Activated gamma-delta T cell treated with Interleukin-2 at 50 U/mL for 16 hours (primary cell): ENCODE measurements at places on chromosomes 11 and 22.

- no peak for DNase-seq
Measured at GRCh38 chr11:63012430-63012829, 3.2 kb downstream of the SLC22A8 start.

GRCh38 chr22:33707581-33707980 lies 212.7 kb downstream of the LARGE1 start:
- DNase-seq: no peak

GRCh38 chr11:2428322-2428795 lies 16.0 kb downstream of the TRPM5 start:
- peak; percentile 88 for DNase-seq

DNA sequence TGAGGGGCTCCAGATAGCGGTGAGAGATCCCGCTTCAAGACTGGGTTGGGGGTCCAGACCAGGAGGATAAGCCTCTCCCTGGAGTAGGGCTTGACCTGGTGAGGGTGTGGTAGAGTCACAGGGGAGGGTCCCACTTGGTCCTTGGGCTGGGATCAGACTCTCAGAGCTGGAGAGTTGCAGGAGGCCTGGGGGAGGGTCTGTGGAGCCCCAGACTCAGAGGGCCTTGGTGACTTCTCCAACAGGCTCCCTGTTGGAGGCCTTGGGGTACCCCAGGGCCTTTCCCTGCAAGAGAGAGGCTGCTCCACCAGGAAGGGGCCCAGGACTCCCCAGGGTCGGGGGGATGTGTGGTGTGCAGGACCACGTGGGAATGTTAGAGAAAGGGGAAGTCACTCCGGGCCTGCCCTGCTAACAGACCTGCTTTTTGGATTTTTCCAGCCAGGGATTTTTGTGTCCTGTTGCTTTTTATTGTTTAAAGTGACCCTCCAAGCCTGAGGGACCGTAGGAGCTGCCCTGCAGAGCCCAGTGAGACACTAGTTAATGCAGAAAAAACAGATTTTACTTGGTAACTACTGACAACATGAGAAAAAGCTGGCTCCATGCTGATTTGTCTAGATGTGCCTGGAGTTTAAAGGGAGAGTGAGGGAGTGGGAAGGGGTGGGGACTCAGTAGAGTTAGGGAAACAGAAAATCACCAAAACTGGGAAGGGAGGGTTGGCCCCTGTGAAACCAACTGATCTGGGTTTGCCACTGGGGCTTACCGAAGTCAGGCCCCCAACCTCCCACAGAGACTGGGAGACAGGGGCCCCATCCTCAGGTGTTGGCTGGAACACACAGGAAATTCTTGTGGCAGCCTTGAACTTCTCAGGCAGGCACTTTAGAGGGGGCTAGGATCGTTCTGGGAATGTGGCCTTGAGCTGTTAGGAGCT lies 801 bp upstream of the TXNRD2 start:
- no peak for DNase-seq

- no peak for DNase-seq
Measured at GRCh38 chr11:120756931-120757330, 245.4 kb downstream of the GRIK4 start.

- DNase-seq: no peak
Measured at GRCh38 chr11:48228761-48229160, 12.2 kb downstream of the OR4B1 start.

DNA sequence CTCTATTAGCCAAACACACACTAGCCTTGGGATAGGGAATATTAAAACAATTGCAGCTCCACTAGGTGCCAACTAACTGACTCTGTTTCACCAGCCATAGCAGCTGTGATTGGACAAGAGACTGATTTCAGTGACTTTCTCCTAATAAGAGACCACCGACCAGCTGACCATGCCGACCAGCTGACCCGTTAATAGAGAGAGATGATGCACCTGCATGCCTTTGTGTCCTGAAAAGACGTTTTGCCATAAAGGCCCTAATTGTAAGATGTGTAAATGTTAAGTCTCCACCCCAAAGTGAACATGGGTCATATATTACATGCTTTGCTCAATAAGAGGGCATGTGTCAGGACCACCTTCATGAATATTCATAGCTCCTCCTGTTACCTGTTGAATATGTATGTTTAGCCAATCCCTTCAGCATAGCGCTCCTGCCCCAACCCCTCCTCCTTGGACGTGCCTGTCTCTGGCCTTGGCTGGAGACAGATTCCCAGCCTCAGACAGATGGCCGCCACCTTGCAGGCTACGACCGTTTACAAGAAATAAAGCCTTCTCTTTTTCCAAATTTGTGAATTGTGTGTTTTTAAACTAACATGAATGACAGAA lies 1.3 kb upstream of the NADSYN1 start:
- no peak for DNase-seq

DNA sequence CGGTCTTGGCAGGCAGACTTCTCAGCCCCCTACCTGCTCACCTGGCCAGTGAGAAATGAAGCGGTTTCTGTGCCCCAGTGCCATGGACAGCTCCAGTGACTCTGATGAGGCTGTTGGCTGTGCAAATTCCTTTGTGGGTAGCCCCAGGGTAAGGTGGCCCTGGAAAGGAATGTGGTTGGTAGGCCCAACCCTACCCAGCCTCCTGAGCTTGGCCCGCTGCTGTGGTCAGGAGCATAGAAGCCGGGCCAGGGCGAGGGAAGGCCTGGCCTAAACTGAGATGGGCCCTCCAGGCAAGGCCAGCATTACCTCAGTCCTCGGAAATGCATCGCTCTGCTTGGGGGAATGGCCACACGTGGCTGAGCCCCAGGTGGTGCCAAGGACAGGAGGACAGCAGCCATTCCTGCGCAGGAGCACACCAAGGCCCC lies 16.9 kb downstream of the DAGLA start:
- no peak for DNase-seq

DNA sequence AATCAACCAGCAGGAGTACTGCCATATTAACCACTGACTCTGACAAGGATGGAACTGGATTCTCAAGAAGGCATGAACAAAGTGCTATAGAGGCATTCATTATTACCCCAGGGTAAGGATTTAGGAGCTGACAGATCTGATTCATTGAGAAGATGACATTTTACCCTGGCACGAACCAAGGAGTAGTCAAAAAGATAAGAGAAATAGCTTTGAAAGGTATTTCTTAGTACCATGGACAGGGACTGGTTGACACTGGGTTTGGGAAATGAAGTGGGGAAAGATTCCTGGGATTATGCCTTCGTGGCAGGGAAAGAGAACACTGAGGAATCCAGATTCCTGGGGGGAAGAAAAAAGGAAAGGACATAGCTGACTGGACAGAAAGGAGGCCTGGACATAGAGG lies 5.1 kb upstream of the SAAL1 start:
- DNase-seq: no peak

DNA sequence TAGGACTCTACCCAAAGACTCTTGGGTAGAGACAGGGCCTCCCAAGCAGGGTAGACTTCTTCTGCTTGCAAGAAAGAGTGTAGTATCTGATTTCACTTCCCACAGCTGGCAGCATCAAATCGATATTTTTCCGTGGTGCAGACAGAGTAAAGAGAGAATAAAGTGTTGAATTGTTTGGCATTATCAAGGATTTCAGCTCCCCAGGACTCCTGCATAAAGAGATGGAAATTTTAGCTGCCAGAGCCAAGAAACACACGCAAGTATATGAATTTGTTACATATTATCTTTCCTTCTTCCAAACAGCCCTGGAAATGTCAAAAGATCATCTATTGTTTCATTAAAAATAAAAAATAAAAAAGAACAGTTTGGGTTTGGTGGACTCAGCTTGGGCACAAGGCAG lies 136.8 kb downstream of the PKNOX2 start:
- no peak for DNase-seq

DNA sequence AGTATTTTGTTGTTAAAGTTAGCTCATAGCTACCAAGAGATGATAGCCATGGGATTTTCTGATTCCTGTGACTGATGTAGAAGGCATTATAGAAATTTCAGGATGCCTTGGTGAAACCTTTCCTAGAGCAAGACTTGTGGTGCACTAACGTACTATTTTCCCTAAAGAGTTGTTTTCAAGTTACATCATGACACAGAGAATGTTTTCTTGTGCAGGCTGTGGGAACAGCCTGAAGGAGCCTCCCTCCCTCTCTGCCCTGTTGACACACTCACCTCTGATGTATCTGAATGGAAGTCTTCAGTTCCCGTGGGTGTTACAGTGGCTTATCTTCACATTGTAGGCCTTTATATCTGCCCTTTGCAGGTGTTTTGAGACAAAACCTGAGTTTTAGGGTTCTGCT lies 121.6 kb downstream of the LDLRAD3 start:
- no peak for DNase-seq

DNA sequence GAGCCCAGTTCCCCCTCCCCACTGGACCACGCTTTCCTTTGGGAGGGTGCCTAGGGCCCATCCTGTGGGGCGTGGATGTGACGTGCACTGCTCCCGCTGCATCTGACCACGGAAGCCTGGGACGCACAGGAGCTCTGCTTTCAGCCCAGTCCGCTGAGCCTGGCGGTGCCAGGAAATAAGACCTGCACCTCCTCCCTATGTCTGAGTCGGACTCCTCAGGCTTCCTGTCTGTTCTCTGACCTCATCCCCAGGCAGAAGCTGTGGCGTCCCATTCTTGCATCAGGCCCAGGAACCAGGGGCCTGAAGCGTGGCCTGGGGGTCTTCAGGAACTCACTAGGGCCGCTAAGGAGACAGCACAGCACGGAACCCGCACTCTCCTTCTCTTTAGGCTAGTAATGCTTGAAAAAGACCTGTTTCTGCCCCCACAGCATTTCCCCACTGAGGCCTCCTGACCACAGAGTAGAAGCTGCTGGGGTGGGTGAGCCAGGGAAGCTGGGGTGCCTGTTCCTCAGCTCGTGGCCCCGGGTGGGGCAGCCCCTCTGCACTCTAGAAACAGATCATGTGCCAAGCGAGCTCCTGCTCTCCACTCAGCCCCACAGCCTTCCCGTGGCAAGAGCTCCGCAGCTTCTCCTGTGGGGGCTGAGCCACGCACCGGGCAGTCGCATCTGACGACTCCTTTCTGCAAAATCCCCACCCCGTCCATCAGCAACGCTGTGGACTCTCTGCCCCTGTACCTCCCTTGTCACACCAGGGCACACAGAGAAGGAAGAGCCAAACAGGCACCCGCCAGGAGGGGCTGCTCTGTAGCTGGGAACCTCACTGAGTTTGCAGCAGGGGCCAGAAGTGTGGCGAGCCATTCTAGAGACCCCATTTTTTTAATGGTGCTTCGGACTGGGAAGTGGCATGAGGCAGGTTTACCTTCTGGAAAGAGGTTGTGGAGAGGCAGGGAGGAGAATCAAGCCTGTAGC lies 22.6 kb downstream of the MOV10L1 start:
- no peak for DNase-seq

DNA sequence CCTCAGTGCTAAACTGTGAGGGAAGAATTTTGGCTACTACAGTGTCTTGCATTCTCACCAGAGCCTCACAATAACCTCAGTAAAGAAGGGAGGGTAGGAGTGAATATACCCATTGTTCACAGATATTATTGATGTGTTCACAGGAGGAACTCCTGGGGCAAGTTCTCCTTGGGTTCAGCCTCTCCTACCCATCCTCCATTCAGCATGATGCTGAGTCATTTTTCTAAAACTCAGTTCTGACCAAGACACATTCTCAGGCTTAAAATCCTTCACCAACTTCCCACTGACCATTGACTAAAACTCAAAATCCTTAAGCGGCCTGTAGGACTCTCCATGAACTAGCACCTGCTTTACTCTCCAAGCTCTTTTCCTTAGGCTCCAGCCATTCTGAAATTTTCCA lies 48.7 kb downstream of the SYTL2 start:
- DNase-seq: no peak

DNA sequence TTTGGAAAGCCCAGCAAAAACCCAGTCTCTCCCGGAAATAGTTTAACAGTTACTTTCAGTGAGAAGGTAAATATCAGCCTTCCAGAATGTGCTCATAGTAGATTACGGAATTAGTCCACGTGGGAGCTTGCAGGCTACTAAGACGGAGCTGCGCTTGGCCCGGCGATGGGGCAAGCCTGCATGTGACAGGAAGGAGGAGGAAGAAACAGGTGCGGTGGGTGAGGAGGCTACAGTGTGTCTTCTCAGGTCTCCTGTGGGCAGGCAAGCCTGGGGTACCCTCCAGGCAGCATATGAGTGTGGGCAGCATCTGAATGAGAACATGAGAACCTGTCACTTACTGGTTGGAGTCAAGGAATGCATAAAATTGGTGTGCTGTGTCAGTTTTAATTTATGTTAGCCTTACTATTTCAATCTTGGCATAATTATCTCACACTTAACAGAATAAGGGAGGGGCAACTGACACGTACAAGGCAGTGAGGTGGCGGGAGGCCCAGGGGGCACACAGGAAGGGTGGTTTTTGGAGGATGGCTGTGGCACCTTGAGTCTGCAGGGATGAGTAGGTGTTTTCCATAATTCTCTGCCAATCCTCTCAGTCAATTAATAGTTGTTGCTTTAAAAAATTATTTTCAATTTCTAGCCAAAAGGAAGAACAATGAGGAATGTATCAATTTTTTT lies 35.7 kb downstream of the CLMP start:
- no peak for DNase-seq

DNA sequence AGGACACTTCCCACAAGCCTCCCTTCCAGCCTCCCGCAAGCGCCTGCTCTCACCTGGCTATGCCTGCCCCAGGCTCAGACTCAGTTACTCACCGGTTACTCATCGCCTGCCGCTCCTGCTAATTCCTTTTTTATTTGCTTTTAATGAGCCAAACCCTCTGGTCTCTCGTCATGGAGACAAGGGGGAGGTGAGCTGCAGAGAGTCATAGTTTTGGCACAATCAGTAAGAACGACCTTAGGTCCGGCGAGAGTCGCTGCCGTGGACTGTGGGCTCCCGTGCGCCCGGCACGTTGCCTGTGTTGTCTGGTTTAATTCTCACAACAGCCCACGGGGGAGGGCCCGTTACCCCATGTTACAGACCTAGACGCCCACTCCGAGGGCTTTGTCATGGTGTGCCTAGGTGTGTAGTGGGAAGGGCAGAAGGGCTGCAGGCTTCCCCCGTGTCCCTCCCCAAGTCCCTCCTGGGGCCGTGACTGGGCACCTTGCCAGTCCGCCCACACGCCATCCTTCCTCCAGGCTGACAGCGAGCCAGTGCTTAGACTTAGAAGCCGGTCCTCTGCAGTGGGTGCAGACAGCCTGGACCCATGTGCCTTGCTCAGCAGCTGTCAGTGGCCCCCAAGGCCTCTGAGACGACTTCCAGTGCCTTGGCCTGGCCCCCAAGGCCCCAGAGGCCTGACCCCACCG lies 42.2 kb downstream of the WNT7B start:
- no peak for DNase-seq

DNA sequence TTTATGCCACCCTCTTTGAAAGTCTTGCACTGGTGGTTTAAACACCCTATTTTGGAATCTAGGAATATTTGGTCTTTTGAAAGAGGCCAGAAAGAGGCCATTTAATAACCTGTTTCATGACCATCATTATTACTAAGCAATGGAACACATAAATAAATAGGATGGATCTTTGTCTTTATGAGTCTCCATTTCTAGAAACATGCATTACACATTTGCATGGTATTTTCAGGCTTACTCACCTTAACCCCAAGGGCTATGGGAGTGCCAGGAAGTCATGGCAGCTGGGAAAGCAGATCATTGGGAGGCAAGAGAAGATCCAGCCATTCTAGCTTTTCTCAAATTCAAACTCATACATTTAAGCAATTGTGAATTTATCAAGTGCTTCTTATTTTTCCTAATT lies 185.8 kb upstream of the POU2AF2 start:
- DNase-seq: no peak
